Activated CD4-positive, alpha-beta memory T cell treated with anti-CD3 and anti-CD28 coated beads for 36 hours (primary cell): ENCODE measurements at places on chromosomes 12 and 14.

DNA sequence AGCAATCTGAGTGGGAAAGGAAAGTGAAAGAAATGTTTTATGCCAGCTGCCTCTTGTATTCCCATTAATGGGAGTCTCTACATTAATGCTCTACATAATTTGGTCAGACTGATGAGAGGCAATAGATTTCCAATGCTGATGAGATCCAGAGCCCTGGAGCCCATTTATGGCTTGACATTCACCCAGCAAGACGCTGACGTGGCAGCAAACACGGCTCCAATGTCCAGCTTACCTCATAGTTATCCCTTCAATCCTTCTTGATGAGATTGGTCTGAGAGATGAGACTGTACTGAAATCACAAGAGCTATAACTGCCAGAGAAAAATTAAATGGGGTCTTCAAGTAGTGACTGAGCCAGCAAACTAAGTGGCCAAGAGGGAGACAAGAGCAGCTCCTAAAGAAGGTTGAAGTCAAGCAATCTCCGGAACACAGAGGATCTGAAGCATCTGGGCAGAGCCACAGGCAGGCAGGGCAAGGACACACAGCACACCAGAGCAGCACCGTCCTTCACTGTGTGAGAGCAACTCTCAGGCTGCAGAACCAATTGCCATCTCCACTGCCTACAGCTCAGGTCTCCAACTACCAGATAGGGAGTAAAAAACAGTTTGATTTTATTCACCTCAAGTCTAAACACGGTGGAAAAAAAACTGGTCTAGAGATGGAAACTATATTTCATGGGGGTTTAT, 7.3 kb upstream of the MYO1A start:
- no peak for DNase-seq

GRCh38 chr12:9797722-9798619, 29.3 kb upstream of the KLRF1 start:
- DNase-seq, result peak; percentile 77

DNA sequence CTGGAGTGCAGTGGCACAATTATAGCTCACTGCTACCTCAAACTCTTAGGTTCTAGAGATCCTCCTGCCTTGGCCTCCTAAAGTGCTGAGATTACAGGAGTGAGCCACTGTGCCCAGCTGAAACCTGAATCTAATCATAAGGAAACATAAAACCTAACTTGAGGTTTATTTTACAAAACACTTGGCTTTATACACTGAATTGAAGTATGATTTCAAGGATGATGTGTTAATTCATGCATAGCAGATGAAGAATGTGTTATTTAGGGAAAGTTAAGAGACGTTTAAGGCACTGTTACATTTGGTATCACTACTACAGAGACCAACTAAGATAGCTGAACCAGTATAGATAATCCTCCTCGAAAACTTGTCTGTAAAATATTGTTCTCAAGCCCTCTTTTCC, 6.4 kb downstream of the DICER1 start:
- DNase-seq, result no peak

DNA sequence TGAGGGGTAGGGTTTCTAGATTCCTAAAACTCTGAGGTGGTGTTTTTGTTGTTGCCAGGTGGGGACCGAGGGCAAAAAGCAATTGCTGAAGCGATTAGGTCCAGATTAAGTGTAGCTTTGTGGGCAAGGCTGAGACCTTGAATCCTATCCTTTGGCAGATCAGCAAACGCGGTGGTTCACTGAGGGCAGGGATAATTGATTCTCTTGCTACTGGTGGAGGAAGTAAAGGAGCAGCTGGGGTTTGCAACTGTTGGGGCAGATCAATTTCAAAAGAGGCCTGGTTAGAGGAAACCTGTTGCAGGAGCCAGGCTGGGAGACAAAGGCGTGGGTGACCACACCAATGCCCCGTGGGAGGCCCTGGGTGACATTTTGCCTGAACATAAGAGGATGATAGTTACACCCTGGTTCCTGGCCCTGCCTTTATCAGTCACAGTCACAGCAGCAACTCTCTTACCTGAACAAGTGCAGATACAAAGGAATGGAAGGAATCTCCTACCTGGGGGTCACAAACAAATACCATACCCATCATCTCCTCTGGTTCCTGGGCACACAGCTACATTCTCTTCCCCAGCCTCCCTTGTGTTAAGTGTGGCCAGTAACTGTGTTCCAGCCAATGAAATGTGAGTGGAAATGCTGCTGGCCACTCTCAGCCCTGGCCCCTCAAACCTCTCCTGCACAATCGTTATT, 43.3 kb upstream of the RASSF3 start:
- DNase-seq, result no peak
